ENCODE measurements at places on chromosomes 3 and 15.

- DNase-seq, result no peak
Measured at GRCh38 chr3:125142420-125142778, 70.1 kb downstream of the SLC12A8 start.

DNA sequence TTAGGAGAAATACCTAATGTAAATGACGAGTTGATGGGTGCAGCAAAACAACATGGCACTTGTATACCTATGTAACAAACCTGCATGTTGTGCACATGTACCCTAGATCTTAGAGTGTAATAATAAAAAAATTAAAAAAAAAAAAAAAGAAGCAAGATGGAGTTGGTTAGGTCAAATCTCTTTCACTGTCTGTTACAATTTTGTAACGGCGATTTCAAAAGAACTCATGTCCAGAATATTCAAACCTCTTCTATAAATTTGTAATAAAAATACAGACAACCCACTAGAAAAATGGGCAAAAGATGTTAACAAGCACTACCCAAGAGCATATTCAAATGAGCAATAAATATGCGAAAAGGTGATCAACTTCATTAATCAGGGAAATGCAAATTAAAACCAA lies 5.1 kb upstream of the MTMR14 start:
- DNase-seq, result no peak

- no peak for DNase-seq
Measured at GRCh38 chr15:73941044-73941443, 14.8 kb downstream of the LOXL1 start.

- no peak for DNase-seq
Measured at GRCh38 chr3:12287727-12288181, 1.1 kb upstream of the PPARG start.

- no peak for DNase-seq
Measured at GRCh38 chr15:64739577-64740143, 35.7 kb downstream of the RBPMS2 start.

GRCh38 chr3:12353796-12354525 lies 65.1 kb downstream of the PPARG start:
- DNase-seq, result no peak

GRCh38 chr15:94346282-94346681 lies 114.9 kb downstream of the MCTP2 start:
- no peak for DNase-seq

- no peak for DNase-seq
Measured at GRCh38 chr3:127134466-127134865, 58.5 kb upstream of the PRR23E start.

DNA sequence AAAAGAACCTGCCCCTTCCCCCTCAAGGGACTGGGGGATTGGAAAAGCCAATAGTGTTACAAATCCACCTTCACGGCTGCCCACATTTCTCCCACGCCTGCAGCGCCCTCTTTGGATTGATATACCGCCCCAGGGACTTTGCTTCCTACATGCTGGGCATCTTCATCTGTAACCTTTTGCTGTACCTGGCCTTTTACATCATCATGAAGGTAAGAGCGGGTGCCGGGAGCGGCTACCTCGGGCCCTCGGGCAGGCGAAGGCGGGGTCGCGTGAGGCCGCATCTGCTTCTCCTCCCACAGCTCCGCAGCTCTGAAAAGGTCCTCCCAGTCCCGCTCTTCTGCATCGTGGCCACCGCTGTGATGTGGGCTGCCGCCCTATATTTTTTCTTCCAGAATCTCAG lies 73.1 kb downstream of the USF3 start:
- DNase-seq, result no peak

GRCh38 chr15:67784856-67785430 lies 40.4 kb upstream of the SKOR1 start:
- DNase-seq, result no peak

- no peak for DNase-seq
Measured at GRCh38 chr15:74302821-74303359, 64.6 kb downstream of the CYP11A1 start.

DNA sequence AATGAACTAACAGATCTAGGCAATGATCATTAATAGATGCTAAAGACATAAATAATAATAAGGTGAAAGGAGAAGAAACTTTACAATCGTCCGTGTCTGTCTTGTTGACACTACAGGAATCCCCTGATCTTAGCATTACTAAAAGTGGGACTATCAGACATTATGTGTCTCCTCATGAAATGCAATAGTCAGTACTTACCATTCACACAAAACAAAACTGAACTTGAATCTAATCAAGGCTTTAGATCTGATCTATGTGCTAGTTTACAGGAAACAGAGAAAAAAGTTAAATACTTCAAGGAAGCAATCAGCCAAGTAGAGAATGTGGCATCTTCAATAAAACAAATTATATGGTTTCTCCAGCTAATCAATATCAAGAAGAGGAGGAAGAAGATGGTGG lies 73.7 kb downstream of the PIK3CB start:
- no peak for DNase-seq

DNA sequence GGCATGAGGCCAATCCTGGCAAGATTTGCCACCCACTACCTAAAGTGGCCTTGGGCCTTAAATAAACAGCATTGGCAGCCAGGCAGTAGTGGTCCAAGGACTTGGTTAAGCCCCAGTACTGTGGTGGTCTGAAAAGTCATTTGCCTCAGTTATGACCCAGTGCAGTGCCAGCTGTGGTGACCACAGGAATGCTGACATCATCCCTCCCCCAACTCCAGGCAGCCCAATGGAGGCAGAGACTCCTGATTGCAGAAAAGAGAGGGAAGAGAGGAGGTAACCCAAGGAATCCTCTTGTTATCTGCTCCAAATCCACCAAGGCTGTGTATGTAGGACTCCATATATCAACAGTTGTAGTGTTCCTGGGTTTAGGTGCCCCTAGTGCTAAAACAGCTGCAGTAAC lies 883.6 kb downstream of the SQOR start:
- DNase-seq, result no peak

GRCh38 chr15:66966256-66966655 lies 99.1 kb upstream of the SMAD3 start:
- no peak for DNase-seq

GRCh38 chr3:162601101-162601670 lies 1104.6 kb downstream of the OTOL1 start:
- no peak for DNase-seq

DNA sequence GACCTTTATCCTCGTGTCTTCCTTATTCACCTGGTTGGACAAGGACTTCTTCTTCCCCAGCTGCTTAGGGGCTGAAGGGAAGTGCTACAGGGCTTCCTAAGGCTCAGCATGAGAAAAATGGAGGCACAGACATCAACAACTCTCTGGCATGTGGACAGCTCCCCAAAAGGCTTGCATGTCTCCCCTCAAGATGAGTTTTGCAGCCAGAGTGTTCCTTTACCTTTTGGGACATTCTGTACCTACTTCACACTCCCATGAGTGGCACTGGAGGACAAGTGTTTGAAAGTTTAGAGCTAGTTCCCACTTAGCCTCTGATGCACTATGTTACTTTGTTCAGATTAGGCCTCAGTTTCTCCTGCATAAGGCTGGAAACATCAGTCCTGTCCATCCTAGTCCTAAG lies 77.1 kb upstream of the HACD2 start:
- no peak for DNase-seq

DNA sequence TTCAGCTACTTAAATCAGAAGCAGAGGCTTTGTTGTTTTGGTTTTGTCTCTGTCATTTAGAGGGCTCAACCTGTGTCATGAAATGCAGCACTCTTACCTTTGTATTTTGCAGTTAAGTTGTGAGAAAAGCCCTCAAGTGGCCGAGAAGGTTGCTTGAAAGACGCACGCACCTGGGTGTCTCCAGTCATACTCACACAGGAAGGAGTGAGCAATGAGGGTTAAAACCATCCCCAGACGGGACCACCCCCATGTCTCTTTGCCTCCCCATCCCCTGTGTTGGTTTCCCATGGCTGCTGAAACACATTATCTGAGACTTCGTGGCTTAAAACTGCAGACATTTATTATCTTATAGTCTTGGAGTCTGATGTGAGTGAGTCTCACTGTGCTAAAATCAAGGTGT lies 376.1 kb upstream of the CFAP20DC start:
- DNase-seq, result no peak

DNA sequence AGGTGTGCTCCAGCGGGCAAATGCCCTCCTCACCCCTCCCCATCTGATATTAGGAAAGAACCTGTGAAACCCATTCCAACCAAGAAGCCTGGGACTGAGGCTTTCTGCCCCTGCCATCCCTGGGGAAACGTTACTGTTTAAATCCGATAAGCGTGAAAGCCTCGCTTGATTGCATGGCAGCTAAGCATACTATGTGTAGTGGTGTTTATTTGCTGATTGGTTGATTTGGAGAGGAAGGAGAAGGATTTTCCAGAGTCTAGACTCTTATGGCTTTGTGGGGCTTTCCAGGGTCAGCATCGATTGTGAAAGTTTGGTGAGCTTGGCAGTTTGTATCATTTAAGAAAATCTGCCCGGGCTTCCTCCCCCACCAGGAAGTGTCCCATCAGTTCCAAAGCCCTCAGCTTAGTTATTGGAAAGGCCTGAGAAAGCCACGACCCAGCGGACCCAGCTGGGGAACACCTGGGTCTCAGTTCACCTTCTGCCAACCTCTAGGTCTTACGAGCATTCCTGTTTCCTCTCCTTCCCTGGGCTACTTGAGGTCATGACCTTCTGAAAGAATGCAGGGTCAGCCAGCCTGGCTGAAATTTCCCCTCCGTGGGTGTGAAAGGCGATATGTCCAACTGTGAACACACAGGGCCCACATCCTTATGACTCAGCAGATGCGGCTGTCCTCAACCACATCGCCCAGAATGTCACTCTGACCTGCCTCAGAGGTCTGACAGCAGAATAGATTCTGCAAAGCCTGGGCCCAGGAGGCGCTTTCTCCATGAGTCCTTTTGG lies 62.8 kb upstream of the HERC1 start:
- DNase-seq, result no peak

DNA sequence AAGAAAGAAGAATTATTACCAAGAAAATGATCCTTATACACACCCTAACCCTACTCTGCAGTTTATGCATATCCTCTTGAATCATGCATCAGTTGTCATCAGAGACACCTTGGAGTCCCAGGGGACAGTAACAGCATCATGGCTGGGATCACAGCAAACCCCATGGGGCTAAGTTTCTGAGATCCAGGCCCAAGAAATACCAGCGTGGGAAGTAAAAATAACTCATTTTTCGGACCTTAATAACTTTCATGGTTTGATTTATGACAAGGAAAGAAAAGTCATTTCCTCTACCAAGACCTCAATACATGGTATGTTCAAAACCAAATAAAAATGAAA lies 38.8 kb upstream of the B3GNT5 start:
- no peak for DNase-seq

DNA sequence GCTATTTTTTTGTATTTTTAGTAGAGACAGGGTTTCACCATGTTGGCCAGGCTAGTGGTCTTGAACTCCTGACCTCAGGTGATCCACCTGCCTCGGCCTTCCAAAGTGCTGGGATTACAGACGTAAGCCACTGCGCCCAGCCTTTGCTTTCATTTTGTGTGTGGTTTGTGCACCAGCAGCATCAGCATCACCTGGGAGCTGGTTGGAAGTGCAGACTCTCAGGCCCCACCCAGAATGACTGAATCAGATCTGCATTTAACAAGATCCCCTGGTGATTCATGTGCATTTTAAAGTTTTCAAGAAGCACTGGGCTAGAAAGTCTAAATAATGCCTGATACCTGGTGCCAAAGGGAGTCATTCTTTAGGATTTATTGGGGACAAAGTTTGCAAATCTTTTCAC lies 73.4 kb upstream of the BNIP2 start:
- no peak for DNase-seq

- no peak for DNase-seq
Measured at GRCh38 chr15:39579487-39580116, 1.3 kb upstream of the THBS1 start.

- DNase-seq, result no peak
Measured at GRCh38 chr3:29850641-29851040, 569.8 kb downstream of the RBMS3 start.

- no peak for DNase-seq
Measured at GRCh38 chr15:66184936-66185790, 68.4 kb downstream of the MEGF11 start.

DNA sequence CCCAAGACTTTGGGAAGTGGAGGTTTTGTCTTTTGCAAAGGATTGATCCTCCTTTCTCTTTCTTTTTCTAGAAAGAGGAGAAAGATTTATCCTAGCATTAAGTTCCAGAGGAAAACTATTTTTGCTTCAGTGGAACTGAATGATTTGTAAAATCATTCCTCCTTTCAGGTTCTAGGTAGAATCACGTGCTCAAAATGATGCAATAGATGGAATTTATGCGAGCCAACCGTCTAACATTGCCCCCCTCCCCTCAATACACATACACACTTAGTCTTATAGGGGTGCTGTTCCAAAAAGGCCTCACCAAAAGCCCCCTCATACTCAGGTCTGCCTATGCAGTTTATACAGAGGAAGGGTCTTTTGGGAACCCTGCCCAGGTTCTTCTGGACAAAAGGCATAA lies 85.3 kb downstream of the AQP9 start:
- DNase-seq, result no peak

DNA sequence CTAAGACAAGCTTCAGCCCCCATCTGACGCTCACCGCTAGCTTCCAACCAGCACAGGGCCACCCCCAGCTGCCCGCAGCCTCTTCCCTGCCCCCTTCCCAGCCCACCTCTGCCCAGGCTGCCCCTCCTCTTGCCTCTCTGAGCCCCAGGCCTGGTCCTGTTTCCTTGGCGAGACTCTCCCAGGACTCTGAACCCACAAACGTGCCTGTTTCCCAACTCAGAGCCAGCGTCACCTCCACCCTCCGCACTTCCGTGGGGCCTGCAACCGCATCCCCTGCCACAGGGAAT lies 35.0 kb downstream of the ZXDC start:
- DNase-seq, result no peak

DNA sequence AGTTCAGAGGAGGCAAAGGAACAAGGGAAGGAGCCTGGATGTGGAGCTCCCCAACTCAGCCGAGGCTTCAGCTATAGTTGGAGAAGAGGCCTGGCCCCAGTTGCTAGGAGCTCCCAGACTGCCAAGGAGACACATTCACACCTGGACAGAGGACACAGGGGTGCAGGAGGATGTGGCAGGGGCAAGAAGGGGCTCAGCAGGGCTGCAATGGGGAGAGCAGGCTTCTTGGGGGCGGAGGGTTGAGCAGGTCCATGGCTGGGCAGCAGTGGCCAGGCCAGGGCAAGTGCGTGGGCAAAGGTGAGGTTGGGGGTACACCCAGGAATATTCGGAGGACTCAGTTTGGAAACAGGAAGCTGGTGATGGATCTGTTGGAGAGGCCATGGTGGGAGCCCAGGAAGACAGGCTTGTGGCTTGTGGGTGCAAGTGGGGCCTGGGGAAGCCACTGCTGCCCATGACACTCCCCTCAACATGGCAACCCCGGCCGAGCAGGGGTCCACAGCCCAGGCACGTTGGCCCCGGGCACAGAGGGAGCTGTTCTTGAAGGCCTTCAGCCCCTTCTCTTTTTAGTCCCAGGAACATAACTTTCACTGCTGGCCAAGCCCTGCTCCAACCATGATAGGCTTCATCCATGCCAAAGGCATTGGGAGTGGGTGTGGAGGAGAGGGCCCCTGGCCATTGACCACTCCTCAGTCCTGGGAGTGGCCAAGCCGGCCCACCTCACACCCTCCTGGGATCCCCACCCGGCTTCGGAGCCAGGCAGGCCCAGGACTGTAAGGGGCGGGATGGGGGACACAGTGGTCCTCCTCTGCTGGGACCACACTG lies 33.3 kb downstream of the TSPAN3 start:
- no peak for DNase-seq

- DNase-seq, result no peak
Measured at GRCh38 chr3:58298190-58298589, 7.9 kb upstream of the RPP14 start.

- no peak for DNase-seq
Measured at GRCh38 chr3:108564564-108564963, 24.7 kb downstream of the CIP2A start.

GRCh38 chr15:33941279-33942063 lies 26.8 kb upstream of the CHRM5 start:
- DNase-seq, result no peak

GRCh38 chr3:78848392-78849288 lies 919.2 kb downstream of the ROBO1 start:
- DNase-seq, result no peak
